ENCODE measurements at places on chromosomes 1 and 21.

DNA sequence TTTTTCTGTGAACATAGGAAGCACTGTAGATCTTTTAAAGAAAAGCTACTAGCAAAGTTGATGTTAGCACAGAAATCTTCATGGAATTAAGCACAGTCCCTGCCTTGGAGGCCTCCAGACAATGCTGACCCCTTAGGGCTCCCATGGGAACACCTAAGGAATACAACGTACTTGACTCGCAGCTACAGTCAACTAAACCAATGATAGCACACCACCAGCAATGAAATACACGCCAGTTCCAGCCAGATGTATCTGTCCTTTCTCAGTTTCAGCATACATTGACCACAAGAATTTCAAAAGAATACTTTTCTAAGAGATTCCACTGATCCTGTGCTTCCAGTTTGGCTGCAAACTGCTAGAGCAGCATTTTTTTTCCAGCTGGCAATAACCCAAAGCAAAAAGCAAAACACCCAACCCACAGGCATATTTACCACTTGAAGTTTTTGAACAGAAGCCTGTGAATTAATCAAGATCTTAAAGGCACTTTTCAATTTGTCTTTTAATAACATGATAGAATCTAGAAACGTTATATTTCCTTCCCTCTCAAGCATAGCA lies 42.8 kb upstream of the KRTAP11-1 start:
- DNase-seq = no peak

DNA sequence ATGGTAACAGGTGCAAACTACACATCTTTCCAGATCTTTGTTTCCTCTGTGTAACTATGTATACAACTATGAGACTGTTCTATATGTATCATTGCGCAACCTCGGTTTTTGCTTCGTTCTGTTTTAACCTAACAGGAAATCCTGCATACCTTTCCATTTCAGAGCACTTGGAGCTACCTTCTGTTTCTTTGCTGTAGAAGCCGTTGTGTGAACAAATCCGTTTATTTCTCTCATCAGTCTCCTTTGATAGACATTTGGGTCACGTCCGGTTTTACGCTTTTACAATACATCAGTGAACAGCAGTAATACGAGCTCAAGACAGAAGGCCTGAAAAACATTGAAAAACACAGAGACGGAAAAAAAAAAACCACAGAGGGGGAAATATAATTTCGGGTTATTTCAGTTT lies 10.5 kb downstream of the ATP5IF1 start:
- DNase-seq = no peak

DNA sequence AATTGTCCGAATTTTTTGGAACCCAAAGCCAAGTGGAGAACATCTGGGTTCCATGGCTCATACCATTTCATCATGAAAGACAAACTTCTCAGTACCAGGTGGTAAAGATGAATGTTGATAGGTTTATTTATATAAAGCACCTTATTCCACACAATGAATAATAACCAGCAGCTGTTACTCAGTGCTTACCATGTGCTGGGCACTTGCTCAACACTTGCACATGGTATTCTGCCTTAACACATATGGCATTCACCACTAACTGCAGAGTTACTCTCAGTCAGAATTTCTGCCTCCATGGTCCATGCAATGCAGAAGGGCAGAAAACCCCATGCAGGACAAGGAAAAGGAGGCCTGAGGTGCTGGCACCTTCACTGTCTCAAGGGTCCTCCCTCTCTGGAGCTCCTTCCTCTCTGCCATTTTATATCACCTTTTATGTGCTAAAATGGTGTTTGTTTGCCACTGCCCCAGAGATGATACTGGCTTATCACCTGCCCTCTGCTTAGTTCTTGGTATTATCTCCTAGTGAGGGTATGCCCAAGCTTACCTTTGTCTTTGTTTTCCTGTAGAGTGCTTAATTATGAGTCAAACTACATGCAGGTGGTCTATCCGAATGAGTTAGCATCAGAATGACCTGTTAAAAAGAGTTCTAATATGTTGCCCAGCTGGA lies 76.7 kb upstream of the ZNF326 start:
- no peak for DNase-seq

GRCh38 chr1:23657659-23658275 lies 33.8 kb upstream of the RPL11 start:
- no peak for DNase-seq

GRCh38 chr1:70459496-70460225 lies 48.6 kb downstream of the CTH start:
- DNase-seq = no peak

GRCh38 chr21:38266732-38267131 lies 9.9 kb downstream of the KCNJ15 start:
- DNase-seq = no peak

- no peak for DNase-seq
Measured at GRCh38 chr1:160520582-160520981, 2.5 kb downstream of the SLAMF6 start.

- no peak for DNase-seq
Measured at GRCh38 chr1:116330342-116330652, 42.7 kb upstream of the ATP1A1 start.

DNA sequence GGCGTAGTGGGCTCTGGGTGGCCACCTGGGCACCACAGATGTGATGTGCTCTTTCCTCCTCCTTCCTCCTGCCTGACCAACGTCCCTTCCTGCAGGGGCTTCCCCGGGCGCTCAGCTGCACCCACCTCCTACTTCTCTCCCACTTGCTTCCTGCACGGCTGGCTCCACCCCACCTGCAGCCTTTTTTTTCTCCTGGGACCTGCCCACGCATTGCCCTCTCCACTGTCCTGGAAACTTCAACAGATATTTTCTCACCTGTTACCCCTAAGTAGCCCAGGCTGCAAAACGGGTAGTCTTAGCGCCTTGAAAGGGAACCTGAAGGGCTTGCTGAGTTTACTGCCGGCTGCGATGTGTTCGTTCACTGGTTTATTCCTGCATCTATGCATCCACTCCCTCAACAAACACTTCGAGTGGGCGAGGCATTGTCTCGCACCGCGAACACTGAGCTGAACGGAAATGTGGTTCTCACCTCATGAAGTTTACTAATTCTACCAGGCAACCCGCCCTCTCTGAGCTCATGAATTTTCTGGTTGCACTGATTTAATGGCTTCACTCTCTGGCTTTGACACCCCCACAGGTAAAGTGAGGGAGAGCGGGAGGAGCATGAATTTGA lies 23.6 kb downstream of the ZBTB18 start:
- DNase-seq = no peak

GRCh38 chr1:30691480-30691879 lies 31.9 kb downstream of the MATN1 start:
- no peak for DNase-seq

- DNase-seq = peak; percentile 31
Measured at GRCh38 chr1:29677028-29678024, 441.0 kb downstream of the PTPRU start.

GRCh38 chr1:246165826-246166709 lies 341.0 kb downstream of the SMYD3 start:
- no peak for DNase-seq

DNA sequence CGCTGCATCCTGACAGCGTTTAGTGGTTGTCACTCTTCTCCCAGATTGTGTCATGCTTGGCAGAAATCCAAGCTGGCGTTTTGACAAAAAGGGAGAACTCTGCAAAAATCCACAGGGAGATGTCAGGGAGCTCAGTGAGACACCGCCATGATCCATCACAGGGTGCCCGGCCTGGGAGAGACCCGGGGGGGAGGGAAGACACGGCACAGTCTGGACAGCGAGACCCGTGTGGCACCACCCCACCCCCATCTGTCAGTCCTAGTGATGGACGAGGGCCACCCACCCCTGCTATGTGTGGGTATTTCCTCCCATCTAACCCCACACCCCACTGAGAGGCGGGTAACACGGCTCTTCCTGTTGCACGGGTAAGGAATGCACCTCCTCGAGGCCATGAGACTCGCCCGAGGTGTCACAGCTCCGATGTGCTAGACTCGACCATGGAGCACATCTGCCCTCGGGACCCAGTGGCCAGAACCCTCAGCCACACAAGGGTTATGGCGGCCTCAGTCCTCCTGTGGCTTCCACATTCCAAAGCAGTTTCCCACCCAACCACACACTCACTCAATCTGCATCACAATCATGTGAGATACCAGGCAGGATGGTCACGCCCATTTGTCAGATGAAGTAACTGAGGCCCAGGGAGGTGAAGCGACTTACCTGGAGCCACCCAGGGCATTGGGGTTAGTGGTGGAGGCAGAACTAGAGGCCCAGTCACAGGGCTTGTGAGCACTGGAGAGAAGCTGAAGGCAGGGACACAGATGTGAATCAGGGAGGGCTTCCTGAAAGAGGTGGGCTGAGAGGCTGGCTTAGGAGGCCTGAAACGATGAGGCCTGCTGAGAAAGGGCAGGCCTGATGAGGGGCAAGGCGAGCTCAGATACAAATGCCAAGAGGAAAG lies 688.5 kb downstream of the MATN1 start:
- peak; percentile 32 for DNase-seq

GRCh38 chr1:242546849-242547729 lies 22.6 kb upstream of the PLD5 start:
- DNase-seq = no peak

GRCh38 chr1:10398278-10398733 lies 558 bp upstream of the PGD start:
- DNase-seq = no peak

- DNase-seq = no peak
Measured at GRCh38 chr1:170537798-170538503, 6.0 kb downstream of the GORAB start.

- no peak for DNase-seq
Measured at GRCh38 chr1:162385280-162385623, 3.7 kb downstream of the C1orf226 start.

DNA sequence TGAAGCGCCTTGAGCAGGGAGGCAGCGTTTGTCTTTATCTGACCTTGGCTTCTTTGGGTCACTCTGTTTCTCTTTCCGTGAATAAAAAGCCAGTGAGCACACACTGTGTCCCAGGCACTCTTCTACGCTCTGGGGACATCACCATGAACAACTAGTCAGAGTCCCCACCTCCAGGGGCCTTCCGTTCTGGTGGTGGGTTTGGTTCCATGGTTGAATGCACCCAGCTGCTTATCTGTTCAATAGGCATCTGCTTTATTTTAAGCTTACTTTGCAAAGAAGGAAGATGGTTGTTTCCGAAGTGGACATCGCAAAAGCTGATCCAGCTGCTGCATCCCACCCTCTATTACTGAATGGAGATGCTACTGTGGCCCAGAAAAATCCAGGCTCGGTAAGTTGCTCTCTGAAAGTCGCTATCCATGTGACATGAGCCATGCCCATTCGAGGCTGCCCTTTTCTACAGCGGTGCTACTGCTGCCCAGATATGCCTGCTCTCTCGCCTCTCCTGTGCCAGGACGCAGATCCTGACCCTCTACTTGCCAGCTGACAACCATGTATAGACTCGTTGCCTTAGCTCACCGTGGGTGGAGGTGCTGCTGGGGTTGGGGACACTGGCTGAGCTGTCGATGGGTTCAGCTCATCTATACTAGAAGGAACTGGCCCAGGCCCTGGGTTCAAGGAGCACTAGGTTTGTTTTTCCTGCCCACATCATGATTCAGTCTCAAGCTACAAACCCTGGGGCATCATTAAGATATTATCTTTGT lies 5.9 kb downstream of the MX1 start:
- peak; percentile 43 for DNase-seq

DNA sequence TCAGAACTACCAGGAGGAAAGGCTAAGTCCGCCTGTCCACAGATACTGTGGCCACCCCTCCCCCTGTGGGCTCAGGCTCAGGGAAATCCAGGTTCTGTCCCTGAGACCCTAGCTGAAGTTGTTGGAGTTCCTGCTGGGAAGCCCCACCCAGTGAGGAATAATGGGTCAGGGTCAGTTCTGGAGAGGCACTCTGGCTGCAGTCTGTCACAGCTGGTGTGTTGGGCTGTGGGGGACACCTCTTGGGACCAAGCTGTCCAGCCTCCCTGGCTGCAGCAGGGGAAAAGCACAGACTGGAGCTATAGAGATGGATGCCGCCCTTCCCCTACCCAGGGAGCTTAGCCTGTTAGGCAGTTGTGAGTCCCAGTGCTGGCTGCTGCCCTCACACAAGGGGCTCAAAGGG lies 65.1 kb upstream of the RGS21 start:
- no peak for DNase-seq

DNA sequence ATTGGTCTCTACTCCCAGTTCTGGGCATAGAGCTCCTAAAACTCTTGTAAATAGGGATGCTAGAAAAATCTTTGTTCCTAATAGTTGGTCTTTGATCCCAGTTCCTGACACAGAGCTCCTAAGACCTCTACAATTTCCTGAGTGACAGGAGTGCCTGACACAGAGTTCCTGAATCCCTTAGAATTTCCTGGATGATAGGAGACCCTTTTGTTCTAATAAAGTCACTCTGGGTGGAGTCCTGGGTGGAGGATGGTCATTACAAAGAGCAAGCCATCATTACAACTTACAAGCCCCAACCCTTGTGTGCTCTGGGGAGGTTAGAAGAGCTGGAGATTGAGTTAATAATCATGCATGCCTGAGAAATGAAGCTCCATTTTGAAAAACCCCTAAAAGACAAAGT lies 58.4 kb downstream of the ZZZ3 start:
- DNase-seq = no peak

DNA sequence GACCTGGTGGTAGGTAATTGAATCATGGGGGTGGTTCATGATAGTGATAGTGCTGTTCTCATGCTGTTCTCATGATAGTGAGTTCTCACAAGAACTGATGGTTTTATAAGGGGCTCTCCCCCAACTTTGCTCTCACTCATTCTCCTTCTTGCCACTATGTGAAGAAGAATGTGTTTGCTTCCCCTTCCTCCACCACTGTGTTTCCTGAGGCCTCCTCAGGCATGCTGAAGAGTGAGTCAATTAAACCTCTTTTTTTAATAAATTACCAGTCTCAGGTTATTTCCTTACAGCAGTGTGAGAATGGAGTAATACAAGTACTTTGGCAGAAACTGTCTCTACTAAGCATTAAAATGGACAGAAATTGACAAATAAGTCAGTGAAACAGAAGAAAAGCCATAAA lies 21.6 kb downstream of the RAB3GAP2 start:
- no peak for DNase-seq

DNA sequence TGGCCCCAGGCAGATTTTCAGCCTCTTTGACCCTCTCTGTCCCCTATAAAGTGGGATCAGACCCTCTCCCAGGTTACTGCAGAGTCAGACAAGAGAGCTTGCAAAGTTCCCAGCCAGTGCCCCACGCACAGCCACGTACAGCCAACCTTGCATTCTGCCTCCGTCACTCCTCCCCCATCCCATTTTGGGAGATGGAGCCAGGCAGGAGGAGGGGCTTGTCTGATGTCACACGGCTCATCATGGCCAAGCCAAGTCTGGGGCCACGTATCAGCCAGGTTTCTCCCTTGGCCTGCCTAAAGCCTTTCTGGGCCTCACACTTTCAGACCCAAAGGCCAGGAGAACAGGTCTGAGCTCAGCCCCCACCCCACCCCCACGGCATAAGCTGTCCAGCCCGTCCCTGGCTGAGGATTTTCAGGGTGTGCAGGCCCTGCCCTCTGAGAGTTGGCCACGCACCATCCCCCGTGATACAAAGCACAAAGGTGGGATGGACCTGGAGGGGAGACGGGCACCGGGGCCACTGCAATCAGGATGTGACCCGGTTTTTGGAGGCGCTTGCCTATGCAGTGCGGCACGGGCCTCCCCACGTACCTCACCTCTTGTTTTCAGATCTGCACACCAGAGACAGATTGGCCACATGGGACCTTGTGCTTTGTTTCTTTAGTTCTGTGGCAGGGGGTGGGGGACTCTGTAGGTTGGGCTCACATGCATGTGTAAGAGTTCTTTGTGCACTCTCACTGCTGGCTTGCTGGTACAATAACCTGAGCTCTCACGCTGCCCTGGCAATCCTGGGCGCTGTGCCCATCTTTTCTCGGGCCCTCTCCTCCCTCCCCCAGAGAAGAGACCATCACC lies 47.6 kb downstream of the TRIM11 start:
- DNase-seq = no peak

GRCh38 chr1:40948741-40949443 lies 30.6 kb upstream of the CTPS1 start:
- peak; percentile 79 for DNase-seq

- no peak for DNase-seq
Measured at GRCh38 chr1:30422251-30422650, 301.1 kb downstream of the MATN1 start.
